Cardiac fibroblast (primary cell): ENCODE measurements at places on chromosomes 5 and 9.

DNA sequence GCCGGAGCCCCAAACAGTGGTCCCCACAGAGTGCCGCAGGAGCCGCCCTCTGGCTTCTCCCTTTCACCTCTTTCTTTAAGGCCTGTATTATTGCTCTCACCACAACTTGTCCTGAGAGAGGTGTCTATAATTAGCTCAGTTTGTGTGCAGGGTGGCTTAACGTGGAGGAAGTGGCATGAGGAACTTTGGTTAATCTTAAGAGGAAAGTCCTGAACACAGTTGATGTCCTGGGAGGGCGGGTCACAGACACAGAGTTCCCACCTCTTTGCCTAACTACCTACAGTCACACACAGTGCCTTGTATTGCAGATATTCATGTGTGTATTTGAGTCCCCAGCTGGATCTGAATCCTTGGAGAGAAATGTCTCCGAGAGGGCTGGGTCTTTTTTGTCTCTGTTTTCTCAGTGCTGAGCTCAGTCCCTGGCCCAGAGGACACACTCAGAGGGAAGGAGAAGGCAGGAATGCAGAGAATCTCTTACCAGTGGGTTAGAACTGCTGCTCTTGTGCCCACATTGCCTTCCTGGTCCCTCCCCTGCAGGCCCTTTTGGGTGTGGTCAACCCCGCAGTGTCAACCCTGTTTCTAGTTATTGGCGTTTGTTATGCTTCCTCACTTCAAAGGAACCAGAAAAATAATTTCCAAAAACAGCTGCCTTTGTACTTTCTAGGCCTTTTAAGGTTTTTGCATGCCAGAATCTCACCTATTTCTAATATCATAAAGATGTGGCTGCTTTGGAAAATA lies 392.5 kb downstream of the KDM4C start:
- no peak for DNase-seq

DNA sequence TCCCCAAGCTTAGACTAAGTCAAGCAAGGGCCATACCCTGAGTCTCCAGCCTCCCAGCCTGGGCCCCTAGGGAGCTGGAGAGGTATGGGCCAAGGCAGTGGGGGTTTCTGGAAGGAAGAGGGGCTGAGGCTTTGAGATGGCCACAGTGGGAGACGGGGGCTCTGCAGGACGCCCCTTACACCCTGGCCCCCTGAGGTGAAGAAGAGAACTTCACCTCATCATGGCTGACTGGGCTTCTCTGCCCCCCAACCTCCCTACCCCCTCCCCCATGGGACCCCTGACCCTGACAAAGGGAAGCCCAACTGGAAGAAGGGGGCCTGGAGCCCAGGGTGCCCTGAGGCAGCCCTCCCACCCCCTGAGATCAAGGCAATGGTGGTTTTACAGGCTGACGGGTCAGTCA lies 25.8 kb downstream of the PCDH1 start:
- no peak for DNase-seq

DNA sequence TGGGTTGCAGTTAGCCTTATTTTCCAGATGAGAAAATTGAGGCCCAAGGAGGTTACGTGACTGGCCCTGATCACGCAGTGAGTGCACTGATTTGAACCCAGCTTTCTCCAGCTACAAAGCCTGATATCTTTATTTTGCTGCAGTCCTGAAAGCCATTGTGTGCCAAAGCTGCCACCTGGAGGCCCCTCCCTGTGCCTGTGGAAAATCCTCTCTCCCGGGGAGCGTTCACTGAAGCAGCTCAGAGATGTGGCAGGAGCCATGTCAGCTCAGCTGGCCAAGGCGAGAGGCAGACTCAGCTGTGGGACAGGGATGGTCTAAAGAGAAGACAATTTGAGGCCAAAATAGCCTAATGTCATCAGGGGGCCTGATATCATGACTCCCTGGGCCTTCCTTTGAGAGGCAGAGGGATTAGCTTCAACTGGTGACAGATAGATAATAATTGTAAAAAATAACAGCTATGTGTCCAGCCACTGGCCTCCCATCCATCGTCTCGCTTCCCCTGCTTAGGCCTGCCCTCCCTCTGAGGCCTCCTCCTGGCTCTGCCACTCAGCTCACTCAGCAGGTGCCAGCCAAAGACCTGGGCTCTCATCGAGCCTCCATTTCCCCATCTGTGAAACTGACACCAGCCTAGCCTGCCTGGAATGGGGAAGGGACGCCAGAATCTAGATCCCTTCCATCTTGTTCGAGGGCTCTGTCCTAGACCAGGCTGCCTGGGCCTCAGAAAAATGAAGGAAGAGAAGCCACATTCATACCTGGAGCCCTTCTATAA lies 74.3 kb upstream of the GGTA1 start:
- DNase-seq: no peak

DNA sequence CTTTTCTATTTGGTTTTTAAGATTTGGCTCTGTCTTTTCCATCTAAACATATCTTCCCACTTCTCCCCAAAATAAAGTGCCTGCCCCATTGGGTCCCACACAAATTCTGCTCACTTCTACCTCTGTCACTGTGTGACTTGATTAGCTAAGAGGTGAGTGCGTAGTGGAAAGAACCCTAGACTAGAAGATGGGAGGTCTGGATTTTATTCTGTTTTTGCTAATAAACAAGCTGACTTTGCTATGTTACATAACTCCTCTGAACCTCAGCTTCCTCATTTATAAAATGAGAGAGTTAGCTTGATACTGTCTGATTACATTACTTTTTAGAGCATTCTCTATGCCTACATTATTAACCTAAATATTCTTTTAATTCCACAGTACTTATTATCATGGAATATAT lies 51.3 kb upstream of the PTGER4 start:
- no peak for DNase-seq

GRCh38 chr9:72129271-72130156 lies 19.7 kb upstream of the GDA start:
- DNase-seq: no peak

- no peak for DNase-seq
These were observed at the start of gene BTNL3 for GRCh38 chr5:180988592-180988991. Gene BTNL3 (plus strand): TSS chr5:180988846. CDS start chr5:180989029, 183 bp downstream.

- DNase-seq: peak; percentile 84
These were observed 53.7 kb downstream of the G3BP1 start for GRCh38 chr5:151825445-151825844.

GRCh38 chr5:125337294-125337693 lies 590.9 kb upstream of the ZNF608 start:
- DNase-seq: no peak

- DNase-seq: no peak
These were observed 282.1 kb upstream of the ATP10B start for GRCh38 chr5:161134083-161134482.

DNA sequence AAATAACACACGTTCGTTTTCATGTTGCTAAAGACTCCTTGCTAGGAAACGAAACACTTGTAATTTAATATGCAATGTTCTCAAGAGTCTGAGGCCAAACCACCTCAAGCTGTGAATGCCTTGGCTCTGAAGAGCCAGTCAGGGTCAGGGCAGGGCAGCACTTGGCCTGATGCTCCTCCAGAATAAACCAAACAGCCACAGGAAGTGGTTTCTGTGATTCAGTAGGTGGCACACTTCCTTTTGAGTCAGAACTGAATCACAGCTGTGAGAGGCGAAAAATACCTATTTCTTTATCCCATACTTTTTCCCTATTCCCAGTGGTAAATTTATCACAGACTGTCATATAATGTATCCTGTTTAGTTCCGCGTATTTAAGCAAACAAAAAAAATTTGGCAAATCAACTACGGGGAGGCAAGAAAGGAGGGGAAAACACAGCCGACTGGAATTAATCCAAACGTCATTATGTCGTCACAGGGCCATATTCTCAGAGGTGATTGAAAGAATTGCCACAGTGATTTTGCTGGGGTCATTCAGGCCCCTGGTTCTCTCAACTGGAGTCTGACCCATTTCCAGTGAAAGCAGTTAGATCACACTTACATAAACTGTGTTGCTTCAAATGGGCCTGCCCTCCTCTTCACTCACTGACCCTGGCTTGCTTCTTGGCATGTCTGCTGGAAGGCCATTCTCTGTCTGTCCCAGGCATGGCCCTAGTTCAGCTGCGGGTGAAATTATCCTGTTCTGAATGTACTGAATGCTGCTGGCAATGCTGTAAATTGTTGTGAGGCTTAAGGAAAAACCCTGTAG lies 71.2 kb downstream of the ARRDC3 start:
- peak; percentile 99 for DNase-seq
